ENCODE measurements at places on chromosomes 7 and 10.

DNA sequence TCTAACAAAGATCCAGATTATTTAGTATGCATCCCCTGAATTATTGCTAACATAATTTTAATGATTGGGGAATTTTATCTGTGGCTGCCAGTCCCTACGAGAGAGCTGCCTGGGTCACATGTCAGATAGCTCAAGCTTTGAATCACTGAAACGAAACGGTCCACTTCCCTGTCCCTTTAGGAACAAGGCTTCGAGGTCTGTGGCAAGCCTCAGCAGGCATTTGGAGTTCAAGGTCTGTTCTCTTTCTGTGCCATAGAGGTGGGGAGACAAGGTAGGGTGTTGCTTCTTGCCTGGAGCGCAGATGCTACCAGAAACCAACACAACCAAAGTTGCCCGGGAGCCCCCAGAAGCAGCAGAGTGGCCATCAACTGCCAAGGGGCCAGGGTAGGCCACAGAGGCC, 13.9 kb upstream of the SH2D4B start:
- DNase-seq: no peak

DNA sequence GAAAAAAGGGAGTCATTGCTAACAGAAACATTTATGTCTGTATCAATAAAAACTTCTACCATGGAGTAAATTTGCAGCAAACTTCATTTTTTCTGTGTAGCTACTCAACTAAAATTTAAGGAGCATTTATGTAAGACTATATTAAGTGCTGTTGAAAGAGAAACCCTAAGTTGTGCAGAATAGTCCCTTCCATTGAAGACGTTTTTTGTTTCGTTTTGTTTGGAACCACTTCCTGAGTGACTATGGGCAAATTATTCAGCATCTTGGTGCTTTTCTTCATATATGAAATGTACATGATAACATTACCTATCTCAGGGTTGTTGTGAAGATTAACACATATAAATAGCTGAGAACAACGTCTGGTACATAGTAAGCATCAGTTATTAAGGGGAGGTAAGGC, 24.3 kb downstream of the SEM1 start:
- no peak for DNase-seq

GRCh38 chr7:14024406-14024805, 34.9 kb upstream of the ETV1 start:
- DNase-seq: no peak

DNA sequence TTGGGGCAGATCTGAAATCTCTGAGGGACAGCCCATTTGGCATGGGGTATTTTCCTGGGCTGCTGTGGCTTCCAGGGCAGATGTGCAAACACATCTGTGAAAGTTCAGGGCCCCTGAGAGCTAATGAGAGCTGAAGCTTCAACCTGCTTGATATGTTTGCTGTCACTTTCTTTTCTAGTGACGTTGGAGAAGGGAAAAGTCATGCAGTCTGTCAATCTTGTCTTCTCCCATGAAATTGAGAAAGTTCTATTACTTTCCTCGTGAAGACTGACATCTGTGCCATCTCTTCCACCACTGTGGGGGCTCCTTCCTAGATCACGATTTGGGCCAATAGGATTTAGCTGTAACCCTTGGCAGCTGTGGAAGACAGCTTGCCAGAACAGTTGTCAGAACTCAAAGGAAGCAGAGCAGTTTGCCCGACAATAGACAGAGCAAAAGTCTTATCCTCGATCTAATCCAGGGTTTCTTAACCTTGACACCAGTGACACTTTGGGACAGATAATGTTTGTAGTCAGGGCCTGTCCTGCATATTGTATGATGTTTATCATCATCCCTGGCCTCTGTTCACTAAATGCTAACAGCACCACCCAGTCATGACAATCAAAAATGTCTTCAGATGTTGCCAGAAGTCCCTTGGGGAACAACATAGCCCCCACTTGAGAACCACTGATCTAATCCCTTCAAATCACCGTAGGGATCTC, 586.5 kb downstream of the LRMDA start:
- no peak for DNase-seq

GRCh38 chr10:120508393-120508792, 51.4 kb downstream of the PLPP4 start:
- no peak for DNase-seq

- no peak for DNase-seq
Observed at GRCh38 chr7:51980313-51980712, 663.7 kb upstream of the COBL start.

DNA sequence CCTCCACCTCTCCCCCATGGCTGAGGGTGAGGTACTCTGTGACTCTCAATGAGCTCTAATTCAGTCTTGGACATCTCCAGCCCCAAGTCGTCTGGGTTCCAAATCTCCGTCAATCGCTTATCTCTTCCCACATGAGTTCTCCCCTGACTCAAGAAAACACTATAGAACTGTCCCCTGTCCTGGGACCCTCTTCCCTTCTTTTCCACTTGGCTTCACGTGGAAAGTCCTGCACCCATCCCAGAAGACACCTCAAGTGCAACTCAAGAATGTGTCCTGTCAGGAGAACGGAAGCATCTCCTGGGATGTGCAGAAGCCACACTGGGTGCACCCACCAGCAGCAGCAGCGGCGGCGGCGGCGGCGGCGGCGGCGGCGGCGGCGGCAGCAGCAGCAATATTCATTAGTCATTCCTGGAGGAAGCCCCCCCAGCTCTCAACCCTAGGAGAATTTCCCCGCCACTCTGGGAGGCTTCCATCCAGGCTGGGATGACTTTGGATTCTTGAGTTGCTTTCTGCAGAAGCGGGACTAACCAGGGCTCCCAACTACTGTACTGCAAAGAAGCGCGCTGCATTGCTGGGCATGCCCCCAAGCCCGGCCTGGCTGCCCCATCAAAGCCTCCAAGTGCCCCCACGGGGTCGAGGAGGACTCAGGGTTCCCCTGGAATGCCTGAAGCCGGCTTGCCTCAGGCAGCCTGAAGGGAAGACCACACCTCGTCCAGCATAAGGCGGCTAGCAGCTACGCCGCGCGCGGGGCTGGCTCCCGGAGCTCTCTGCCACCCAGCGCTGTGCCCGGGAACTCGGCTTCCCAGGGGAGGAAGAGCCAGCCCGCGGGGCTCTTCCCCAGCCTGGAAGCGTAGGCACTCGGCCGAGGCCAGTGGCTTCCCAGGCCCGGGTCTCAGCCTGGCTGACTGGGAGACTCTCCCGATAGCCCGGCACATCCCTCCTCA, 1.0 kb downstream of the CRTAC1 start:
- no peak for DNase-seq

- no peak for DNase-seq
Observed at GRCh38 chr7:4840079-4840501, 21.7 kb downstream of the PAPOLB start.

- DNase-seq: no peak
Observed at GRCh38 chr7:1283337-1283736, 50.7 kb downstream of the UNCX start.

- no peak for DNase-seq
Observed at GRCh38 chr7:66355756-66356155, 150.6 kb downstream of the TPST1 start.

DNA sequence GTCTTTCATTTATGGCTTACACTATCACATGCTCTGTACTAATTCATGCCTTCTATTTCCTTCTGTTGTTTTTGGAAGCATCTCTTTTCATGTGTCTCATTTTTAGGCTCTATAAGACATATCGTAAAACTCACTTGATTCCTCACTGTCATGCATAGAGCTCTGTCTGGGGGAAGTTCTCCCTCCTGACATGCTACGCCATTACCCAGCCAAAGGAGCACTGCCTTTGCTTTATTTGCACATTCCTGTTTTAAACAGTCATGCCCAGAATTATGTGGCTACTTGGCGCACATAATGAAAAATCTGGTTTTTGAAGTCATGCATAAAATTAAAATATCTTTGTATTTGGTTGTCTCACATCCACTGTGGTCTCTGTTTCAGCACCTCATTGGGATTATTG, 17.6 kb upstream of the AKR1C3 start:
- no peak for DNase-seq

DNA sequence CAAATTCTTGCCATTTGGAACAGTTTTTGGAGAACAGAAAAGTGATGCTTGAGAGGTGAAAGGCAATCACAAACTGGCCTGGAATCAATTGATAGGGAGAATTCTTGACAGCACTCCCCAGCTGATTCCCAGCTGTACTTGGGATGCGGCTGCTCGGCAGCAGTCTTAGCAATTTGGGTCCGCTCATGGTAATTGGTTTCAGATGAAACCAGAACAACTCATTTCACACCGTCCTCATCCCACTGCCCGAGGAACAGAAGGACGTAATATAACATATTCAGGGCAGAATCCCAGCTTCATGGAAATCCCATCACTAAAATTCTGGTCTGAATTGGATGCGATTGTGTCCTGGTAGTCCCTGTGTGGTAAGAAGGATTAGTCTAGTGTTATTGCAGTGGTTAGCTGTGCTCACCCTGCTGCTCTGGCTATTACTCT, 223.3 kb upstream of the FERD3L start:
- DNase-seq: no peak

- DNase-seq: no peak
Observed at GRCh38 chr7:21281193-21281592, 146.7 kb upstream of the SP4 start.

DNA sequence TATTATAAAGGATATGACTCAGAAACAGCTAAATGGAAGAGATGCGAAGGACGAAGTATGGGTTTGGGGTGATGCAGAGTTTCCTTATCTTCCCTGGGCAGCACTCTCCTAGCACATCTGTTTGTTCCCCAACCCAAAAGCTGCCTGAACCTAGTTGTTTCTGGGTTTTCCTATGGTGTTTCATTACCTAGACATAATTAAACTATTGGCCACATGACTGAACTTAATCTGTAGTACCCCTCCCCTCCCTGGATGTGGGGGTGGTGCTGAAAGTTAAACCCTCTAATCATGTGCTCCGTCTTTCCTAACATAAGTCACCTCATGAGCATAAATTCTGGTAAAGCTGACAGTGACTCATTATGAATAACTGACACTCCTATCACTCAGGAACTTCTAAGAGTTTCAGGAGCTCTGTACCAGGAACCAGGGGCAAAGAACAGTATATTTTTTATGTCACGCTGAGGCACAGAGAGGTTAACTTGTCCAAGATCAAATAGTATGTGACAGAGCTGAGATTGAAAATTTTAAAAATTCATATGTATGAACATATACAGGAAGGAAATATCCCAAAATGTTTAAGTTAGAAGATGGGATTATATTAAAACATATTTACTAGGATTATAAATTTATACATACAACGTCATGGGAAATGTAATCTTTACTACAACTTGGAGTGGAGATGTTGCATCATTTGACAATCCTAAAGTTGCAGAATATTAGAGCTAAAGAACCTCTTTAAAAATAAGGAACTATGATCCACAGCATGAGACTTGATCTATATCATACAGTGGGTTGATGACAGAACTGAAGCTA, 4.8 kb downstream of the STRIP2 start:
- DNase-seq: no peak

- DNase-seq: no peak
Observed at GRCh38 chr7:134992626-134993179, 6.4 kb downstream of the AGBL3 start.

DNA sequence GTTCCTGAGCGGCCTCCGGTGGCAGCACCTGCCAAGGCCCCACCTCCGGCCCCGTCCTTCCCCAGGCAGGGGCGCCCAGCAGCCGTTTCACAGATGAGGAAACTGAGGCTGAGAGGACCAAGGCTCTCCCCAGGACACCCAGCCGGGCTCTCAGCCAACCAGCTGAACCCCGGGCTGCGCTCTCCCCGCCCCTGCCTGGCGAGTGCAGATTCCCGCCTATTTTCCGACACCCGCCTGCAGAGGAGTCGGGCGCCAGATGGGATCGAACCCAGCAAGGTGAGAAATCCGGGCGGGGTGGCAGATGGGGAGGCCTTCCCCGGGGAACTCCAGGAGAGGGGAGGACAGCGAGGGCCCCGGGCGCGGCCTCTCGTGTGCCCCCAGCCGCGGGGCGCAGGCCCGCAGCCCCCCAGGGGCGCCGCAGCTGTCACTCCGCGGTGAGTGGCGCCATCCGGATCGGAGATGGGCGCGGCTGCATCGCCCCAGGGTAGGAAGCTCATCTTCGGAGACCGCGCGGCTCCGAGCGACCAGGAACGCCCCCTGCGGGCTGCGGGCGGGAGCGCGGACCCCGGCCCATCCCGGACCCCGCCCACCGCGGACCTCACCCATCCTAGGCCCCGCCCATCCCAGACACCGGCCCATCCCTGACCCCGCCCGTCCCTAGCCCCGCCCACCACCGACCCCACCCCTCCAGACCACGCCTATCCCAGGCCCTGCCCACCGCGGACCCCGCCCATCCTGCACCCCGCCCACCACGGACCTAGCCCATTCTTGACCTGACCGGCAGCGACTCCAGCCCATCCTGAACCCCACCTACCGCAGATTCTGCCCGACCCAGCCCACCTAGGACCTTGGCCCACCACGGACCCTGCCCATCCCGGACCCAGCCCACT, 90.3 kb downstream of the MICALL2 start:
- peak; percentile 66 for DNase-seq

DNA sequence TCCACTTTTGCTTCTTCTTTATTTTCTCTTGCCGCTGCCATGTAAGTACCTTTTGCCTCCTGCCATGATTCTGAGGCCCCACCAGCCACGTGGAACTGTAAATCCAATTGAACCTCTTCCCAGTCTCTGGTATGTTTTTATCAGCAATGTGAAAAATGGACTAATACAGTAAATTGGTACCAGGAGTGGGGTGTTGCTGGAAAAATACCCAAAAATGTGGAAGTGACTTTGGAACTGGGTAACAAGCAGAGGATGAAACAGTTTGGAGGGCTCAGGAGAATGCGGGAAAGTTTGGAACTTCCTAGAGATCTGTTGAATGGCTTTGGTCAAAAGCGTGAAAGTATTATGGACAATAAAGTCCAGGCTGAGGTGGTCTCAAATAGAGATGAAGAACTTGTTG, 670.3 kb upstream of the ZWINT start:
- no peak for DNase-seq

DNA sequence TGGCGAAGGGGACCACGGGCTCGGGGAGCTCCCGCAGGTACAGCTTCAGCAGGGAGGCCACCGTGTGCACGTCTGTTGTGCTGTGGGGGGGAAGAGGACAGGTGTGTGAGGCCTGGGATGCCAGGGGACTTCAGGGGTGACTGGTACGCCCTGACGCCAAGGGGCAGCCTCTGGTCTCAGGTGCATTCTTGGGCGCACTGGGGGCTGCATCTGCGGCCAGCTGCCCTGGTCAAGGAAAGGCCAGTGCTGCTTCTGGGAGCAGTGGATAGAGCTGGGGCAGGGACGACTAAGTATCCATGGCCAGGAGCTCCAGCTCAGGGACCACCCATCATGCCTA, 148.5 kb downstream of the MAPK8 start:
- no peak for DNase-seq

GRCh38 chr7:139393621-139394211, 34.0 kb downstream of the LUC7L2 start:
- DNase-seq: no peak

GRCh38 chr7:114181280-114181679, 233.3 kb upstream of the FOXP2 start:
- no peak for DNase-seq
